Non-pigmented ciliary epithelial cell (primary cell): ENCODE measurements at places on chromosomes 1 and 21.

GRCh38 chr21:26079366-26079765 is 91.2 kb downstream of the APP start:
- DNase-seq, result peak; percentile 44

DNA sequence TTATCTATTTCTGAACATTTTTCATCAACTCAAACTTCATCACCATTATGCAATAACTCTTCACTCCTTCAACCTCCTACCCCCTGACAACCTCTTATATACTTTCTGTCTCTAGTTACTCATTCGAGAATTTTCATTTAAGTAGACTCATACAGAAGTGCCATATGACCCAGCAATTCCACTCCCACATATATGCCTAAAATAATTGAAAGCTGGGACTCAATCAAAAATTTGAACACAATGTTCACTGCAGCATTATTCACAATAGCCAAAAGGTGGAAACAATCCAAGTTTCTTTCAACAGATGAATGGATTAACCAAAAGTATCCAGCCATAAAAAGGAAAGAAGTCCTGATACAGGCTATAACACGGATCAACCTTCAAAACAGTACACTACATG is 24.1 kb downstream of the COL11A1 start:
- DNase-seq, result no peak

- no peak for DNase-seq
Measured at GRCh38 chr1:168714012-168714411, 15.0 kb downstream of the DPT start.

DNA sequence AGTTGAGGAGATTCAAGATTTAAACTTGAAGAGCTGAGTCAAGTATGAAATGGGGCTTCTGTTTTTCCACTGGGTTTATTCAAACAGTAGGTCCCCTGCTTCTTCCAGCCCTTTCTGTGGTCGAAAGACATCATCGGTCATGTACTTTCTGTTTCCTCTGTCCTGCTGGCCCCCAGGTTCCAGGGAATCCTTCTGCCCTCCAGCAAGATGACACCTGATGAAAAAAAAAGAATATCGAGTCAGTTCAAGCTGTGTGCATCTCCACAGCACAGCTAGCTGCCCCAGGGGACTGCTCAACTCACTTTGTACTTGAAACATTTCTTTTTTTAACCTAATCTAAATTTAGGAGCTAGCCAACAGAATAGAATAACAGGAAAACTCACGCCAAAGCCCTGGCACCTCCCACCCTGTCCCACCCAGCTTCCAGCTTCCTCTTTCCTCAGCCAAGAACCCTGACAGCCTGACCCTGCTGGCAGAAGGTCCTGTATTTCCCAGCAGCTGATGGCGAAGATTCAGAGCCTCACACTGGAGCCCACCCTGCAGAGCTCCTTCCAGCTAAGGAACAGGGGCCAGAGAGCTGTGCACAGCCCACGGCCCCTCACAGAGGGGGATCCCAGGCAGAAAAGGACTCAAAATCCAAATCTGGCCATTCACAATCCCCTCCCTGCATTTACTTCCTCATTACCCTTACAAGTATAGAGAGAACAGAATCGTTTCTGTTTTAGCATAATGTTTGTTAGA is 176.5 kb downstream of the PSMG1 start:
- no peak for DNase-seq

- DNase-seq, result no peak
Measured at GRCh38 chr1:169193191-169193850, 86.8 kb downstream of the ATP1B1 start.

DNA sequence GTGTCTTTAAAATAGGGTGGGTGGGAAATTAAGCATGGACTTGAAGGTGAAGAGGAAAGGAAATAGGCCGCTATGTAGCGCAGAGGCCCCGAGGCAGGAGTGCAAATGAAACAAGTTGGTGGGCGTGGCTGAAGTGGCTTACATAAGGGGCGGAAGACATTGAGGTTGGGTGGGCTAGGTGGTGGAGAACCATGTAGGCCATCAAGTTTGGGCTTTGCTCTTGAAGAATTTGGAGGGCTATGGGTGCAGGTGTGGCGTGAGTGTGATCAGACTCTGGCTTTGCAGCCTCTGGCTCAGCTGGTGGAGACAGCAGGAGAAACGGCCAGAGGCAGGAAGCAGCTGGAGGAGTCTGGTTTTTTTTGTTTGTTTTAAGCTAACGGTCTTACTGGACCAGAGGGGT is 6.7 kb downstream of the SLFNL1 start:
- no peak for DNase-seq

DNA sequence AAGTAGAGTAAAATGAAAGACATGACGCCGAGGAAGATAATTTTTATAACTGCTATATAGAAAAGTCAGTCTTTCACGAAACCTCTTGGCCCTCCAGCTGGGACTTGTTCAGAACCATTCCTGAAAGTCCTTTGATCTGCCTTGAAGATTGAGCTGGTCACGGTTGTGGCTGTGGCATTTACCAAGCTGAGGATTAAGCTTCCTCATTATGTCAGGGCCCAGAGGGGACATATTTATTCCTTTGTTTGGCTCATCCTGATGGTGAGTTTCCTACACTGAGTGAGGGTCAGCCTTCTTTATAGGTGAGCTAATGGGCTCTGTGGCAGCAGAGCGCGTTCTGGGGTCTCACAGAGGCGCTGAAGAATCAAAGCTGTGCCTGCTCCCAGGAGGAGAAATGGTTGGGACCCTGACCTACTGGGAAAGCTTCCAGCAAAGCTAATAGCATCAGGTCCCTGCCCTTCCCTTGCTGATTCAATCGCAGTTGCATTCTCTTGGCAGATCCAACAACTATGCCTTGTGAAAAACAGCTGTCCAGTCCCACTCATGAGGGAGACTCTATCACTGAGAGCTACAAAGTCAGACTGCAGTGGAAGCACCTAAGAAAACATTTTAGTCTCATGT is 43.2 kb upstream of the PBX1 start:
- no peak for DNase-seq
